Retina (tissue), 1 donor: ENCODE measurements at places on chromosomes 5 and 9.

DNA sequence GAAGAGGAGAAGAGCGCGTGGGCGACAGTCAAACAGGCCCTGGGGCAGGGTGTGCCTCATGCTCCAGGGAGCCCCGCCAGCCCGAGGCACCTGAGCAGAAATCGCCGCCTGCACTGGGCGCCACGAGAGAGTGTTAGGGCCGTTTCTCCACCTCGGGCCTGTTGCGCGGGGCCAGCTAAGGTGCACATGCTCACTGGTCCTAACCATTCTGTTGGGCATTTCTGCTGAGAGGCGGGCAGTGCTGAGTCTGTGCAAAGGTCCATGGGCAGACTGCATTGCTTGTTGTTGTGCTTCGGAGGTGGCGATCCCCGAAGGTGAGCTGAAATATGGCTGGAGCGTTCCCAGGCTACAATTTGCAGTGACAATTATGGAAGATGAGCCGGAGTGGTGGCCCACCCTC is 367.8 kb upstream of the SPATA31A5 start:
- no peak for DNase-seq

- no peak for DNase-seq
Measured at GRCh38 chr5:138455232-138455930, 9.9 kb upstream of the EGR1 start.

- no peak for DNase-seq
Measured at GRCh38 chr5:31707329-31707728, 68.4 kb downstream of the PDZD2 start.

- DNase-seq = no peak
Measured at GRCh38 chr9:114995681-114996221, 65.4 kb upstream of the TNFSF8 start.

- no peak for DNase-seq
Measured at GRCh38 chr5:115452536-115453235, 91.9 kb downstream of the FEM1C start.

GRCh38 chr9:19104515-19105282 is 2.0 kb upstream of the HAUS6 start:
- no peak for DNase-seq

DNA sequence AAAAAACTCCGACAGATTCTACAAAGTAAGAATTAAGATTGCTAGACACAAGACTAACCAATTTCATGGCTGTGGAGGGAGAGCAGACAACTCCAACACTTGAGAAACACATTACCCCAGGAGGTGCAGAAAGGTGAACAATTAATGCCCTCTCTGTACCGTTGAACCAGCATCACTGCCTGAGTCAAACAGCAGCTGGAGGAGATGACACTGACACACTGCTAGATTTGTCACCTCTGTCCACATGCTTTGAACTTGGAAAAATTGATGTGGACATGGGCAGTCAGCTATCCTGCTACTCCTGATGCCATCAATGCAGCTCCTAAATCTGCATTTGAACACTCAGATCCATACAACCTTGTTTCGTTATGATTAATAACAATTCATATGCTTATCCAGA is 51.7 kb downstream of the GPBP1 start:
- DNase-seq = no peak

DNA sequence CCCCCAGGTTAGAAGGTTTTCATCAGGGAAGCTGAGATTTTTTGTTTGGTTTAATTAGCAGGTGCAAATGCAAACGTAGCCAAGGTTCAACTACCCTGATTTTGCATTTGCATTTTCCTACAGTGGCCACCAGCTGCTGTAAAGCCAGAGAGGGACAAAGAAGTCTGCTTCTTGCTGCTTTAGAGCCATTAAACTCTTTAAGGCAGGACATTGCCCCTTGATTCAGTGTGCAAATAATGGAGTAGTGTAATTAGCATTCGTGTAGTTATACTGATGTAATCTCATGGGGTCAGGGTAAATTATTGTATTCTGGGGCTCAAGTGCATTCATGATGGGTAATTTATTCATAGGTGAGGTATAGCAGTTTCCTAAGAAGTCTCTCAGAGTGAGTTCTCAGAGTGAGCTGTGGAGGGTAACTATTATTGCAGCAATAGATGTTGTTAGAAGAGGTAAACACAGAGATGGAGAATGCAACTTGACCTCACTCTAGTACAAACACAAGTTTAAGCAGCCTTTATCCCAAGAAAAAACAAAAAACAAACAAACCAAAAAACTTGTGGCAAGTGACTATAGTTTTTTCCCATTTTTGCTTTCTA is 526.5 kb downstream of the KIF4B start:
- DNase-seq = no peak

GRCh38 chr5:133917785-133918184 is 50.6 kb downstream of the C5orf15 start:
- DNase-seq = no peak

- DNase-seq = no peak
Measured at GRCh38 chr5:23446424-23446823, 61.0 kb upstream of the PRDM9 start.

DNA sequence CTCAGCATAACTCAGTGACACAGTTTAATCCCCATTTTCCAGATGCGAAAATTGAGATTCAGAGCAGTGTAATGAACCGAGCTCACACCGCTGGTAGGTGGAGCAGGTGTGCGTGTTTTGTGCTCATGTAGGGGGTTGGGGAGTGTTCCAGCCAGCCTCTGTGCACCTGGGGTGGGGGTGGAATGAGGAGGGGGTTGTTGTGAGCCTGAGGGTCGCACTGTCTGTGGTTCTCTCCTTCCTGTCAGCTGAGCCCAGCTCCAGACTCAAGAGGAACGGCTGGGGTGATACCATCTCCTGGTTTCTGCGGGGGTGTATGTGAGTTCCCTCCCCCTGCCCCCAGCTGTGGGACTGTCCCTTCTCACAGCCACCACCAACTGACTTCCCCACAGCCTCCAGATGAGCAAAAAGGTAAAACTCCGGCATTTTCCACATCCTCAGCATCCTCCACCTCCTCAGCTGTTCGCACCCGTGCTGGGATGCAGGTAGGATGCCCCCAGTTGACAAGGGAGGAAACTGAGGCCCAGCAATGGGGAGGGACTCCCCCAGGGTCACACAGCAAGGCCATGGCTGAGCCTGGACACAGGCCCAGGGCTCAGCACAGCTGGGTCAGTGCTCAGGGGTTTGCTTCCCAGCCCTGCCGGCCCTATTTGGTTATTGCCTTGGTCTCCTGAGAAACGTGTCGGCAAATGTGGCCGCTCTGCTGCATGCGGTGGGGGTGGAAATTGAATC is 2.1 kb downstream of the SH2D3C start:
- no peak for DNase-seq

- DNase-seq = no peak
Measured at GRCh38 chr5:39412721-39413394, 11.9 kb downstream of the DAB2 start.

GRCh38 chr5:142611154-142611553 is 74.7 kb downstream of the FGF1 start:
- peak; percentile 70 for DNase-seq

- no peak for DNase-seq
Measured at GRCh38 chr9:110571801-110572483, 7.6 kb downstream of the SVEP1 start.

DNA sequence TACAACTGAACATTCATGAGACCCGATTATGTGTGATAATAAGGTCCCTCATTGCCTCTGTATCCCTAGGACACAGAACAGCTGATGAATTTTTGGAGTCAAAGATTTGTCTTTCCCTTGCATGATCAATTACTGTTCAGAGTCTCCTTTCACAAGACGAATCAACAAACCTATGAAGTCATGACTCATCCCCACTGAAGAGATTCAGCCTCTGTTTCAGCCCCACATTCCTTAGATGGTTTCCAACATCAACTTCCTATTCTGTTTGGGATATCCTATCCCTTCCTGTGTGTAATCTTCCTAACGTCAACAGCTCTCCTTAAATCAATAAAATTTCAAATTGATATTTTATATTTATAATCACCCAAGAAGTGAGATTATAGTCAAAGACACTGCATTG is 199.0 kb downstream of the DNAH5 start:
- no peak for DNase-seq
